ENCODE measurements at places on chromosomes 13 and 19. TPM values are rescaled to one million over a fixed set of nuclear protein-coding genes. Genes with fewer than 3 reads are reported as not detected.

DNA sequence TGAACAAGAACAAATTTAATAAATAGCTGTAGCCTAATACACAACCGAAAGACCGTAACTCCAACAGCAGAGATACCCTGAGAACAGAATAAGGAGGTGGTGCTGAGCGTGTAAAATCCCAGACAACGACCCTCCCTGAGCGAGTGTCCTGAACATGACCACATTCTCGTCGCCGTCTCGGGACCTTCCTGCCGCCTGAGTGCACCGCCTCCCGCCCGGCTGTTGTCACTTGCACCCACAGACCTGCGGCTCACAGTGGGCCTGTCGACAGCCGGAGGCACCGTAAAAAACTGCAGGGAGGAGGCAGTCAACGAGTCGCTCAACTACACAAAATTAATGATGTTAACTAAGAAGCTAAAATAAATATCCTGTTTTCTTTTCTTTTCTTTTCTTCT is 35.8 kb upstream of the GRTP1 start:
- no peak for DNase-seq

DNA sequence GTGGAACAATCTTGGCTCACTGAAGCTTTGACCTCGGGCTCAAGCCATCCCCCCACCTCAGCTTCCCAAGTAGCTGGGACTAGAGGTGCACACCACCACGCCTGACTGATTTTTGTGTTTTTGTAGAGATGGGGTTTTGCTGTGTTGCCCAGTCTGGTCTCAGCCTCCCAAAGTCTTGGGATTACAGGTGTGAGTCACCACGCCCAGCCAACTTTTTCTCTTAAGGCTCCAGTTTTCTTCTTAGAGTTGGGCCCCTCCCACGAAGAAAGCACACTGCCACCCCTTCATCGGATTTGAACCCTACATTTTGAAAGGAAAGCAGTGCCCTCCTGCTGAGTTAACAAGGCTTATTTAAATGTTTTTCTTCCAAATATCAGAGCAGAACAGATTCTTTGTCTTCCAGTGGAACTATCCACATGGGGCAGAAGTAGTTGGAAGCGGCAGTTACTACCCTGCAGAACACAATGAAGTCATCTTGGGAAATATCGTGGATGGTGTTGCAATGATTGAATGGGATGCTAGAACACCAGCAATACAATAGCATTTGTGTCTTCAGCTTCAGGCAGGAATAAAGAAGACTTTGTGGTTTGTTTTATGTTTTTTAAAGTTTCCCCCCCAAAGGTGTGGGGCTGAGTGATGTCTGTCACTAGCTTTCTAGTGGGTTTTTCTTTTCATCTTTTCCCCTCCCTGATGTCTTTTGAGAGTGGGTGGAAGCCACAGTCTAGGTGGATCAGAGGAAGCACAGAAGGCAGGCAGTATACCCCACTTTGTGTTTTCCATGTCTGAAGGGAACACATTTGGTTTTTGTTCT is 8.9 kb downstream of the ACTN4 start:
- no peak for DNase-seq

DNA sequence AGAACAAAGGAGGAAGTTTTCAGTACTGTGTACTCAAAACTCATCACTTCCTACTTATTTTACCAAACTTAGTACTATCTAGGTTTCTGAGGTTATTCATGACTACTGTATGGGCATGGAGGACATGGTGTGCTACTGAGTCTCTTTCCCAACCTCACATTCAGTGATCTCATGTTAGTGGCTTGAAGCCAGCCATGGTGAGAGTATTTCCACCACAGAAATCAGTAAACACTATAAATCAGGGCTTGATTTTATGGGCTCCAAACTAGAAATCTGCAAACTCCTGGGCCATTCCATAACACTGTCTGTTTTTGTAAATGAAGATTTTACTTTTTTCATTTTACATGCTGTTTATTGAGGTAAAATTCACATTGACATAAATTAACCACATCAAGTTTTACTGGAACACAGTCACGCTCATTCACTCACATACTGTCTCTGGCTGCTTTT is 19.7 kb downstream of the MED26 start:
- DNase-seq = peak; percentile 73

GRCh38 chr13:23980160-23980551 is 82.9 kb upstream of the C1QTNF9B start:
- peak; percentile 77 for DNase-seq

DNA sequence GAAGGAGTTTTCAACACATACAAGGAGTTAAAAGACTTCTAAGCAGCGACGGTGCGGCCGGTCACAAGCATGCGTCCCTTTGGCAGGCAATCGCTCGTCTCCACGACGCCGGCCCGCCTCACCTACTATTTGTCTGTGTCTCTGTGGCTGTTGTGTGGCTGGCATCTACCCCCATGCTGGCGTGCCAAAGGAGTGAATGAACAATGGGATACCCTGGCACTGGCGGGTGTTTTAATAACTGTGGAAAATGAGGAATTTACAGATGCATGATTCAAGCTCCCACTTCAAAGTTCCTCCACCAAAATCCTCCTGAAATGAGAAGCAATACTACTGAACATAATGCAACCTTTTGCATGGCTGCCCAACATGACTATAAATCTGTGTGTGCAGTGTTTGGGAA is 176.6 kb downstream of the KLF5 start:
- no peak for DNase-seq

The SCEL gene
- not detected for total RNA-seq
